Activated gamma-delta T cell (primary cell): ENCODE measurements at places on chromosomes 5 and 9.

GRCh38 chr5:7894439-7894838, 25.5 kb downstream of the MTRR start:
- DNase-seq, result no peak

DNA sequence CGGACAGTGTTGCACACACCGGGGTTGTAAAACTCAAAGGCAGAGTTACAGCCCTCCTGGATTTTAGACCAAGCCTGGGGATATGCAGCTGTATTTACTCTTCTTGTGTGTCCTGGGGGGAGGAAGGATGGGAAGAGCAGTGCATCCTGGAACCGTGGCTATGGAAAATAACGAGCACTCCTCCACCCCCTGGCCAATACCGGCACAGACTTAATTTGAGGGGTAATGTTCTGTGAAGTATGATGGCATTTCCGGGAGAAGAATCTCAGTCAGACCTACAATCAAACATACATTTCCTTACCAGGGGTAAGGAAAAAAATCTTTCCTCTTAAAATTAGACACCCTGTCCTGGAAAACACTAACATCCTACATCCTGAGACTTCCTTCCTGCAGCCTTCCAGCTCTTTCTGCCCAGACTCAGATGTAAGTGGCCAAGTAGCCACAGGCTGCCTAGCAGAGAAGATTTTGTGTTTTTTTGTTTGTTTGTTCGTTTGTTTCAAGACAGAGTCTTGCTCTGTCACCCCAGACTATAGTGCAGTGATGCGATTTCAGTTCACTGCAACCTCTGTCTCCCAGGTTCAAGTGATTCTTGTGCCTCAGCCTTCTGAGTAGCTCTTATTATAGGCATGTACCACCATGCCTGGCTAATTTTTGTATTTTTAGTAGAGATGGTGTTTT, 11.0 kb upstream of the ERMP1 start:
- DNase-seq, result no peak

- DNase-seq, result no peak
Observed at GRCh38 chr5:151740336-151740942, 18.0 kb downstream of the ATOX1 start.

DNA sequence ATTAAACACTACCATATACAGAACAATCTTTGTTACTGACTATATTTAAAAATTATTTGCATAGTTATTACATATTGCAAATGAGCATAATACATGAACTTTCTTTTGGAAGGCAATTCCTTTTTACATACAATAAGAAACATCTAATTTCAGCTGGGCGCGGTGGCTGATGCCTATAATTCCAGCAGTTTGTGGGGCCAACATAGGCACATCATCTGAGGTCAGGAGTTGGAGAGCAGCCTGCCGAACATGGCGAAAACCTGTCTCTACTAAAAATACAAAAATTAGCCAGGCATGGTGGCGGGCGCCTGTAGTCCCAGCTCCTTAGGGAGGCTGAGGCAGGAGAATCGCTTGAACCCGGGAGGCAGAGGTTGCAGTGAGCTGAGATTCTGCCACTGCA, 36.4 kb upstream of the SIMC1 start:
- no peak for DNase-seq
